ENCODE measurements at places on chromosomes 7 and 10.
A peak's percentile ranks its signal among the peaks of the same experiment; 100 is the strongest.

GRCh38 chr10:101289541-101289940 lies 60.3 kb upstream of the LBX1 start:
- no peak for DNase-seq

- DNase-seq = no peak
Measured at GRCh38 chr7:38628630-38629385, 2.4 kb downstream of the AMPH start.

DNA sequence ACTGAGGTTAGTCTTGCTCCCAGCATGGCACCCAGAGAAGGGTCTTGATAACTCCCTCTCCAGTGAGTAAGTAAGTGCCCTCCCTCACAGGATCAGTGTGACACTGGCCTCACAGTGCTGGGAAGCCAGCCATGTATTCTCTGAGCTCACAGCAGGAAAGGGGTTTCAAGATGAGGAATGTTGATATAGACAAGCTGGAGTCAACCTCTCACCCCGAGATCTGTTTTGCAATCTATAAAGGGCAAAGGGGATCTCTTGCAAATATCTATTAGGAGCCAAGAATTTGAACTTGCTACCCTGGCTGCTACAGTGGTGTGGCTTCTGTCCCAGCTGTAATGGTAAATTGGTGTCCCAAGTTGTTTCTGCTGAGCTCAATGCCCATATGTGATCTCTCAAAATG lies 70.2 kb upstream of the ADAM12 start:
- DNase-seq = peak; percentile 47

- DNase-seq = no peak
Measured at GRCh38 chr10:62021128-62021665, 119.7 kb downstream of the ARID5B start.

DNA sequence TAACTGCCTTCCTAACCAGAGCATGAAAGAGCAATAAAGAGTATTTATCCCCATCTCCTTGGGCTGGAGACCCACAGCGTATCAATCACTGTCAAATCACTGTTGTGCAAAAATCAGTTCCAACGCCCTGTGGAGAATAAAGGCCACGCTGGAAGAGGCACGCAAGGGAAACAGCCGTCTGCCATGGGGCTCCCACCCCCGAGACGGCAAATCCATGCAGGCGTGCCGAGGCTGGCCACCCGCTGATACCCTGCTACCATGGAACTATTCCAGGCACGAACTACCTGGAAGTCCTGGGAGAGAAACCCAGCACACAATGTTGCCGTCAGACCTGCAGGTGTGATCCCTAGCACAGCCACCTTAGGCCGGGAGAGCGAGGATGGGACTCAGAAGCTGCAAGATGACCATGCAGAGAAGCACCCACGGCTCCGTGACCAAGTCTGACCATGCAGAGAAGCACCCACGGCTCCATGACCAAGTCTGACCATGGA lies 185.3 kb downstream of the DIP2C start:
- DNase-seq = no peak

GRCh38 chr10:86439544-86439943 lies 72.9 kb upstream of the GRID1 start:
- no peak for DNase-seq

- no peak for DNase-seq
Measured at GRCh38 chr10:36269222-36269621, 627.1 kb upstream of the FZD8 start.

DNA sequence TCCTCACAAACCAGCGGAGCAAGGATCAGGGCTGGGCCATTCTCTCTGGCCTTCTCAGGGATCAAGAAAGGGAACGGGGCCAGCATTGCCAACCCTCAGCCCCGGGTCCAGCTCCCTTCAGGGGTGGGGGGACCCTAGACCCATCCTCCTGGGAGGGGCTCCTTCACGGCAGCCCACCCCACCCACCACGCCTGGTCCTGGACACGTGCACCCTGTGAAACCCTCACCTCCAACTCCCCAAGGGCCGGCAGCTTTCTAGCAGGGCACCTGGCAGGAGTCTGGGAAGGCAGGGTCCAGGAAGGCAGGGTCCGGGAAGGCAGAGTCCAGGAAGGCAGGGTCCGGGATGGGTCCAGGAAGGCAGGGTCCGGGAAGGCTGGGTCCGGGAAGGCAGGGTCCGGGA lies 46.6 kb upstream of the ADGRA1 start:
- no peak for DNase-seq

Measured in esophagus muscularis mucosa (tissue), 4 donors.